CD4-positive, alpha-beta T cell treated with Interleukin-6 at 100 ng/mL for 8 hours (primary cell): ENCODE measurements at places on chromosomes 6 and 20.
A peak's percentile ranks its signal among the peaks of the same experiment; 100 is the strongest.

DNA sequence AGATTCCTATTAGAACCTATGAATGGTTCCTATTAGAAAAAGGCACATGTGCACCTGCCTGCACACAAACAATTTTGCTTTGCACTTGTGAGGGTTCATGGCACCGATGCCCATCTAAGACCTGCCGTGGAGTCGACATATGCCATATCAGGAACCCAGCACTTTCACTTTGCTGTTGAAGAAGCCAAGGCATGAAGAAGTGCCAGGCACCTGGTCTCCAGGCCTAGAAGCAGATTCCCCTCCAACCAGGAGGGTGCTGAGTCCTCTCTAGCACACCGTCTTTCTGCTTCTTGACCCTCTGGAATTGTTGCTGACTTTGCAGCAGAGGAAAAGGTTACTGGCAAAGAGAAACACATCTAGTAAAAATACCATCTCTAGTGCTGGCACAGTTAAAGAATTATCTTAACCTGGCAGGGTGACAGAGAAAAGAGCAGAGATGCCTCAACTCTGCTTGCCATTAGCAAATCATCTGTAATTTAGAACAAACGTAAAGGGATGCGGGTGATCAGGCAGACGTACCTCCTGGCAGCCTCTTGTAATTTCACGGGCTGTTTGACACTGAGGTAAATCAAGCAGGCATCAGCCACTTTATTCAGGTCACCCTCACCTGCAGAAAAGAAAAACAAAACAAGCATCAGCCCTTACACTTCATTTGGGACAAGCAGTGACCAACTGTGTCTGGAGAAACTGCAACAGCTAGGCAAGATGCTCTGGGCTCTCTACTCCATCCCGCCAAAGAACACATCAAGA is 37.2 kb downstream of the TTI1 start:
- no peak for DNase-seq

- no peak for DNase-seq
Measured at GRCh38 chr6:135286962-135287538, 105.9 kb downstream of the MYB start.

DNA sequence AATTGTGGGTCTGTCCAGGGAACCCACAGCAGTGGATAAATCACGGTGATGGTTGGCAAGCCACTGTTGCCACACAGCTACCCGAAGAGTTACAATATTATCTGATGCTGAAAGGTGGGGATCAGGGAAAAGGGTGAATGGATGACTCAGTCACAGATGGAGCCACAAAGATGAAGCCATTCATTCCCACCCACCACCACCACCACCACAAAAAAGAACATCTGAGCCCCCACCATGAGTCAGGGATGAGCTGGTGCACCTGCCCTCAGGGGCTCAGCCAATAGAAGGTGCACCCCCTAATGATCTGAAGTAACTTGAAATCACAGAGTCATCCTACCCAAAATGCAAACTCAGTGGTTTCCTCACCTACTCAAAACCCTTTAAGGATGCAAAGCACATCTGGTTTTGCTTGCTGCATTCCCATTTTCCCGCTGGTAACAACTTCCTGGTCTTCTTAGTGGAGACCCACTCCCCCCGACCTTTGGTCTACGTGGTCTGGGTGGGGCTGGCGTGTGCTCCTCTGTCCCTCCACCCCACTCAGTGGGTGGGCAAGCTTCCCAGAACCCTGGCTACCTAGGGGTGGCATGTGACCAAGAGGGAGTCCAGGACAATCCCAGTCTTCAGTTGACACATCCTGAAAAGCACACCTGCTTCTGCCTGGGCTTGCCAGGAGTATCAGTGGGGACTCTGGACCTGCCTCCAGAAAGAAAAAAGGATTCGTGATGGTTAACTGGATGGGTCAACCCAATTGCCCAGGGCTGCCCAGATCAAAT is 125.5 kb downstream of the ANKRD60 start:
- no peak for DNase-seq

GRCh38 chr20:44074252-44075151 is 112.5 kb downstream of the JPH2 start:
- no peak for DNase-seq

DNA sequence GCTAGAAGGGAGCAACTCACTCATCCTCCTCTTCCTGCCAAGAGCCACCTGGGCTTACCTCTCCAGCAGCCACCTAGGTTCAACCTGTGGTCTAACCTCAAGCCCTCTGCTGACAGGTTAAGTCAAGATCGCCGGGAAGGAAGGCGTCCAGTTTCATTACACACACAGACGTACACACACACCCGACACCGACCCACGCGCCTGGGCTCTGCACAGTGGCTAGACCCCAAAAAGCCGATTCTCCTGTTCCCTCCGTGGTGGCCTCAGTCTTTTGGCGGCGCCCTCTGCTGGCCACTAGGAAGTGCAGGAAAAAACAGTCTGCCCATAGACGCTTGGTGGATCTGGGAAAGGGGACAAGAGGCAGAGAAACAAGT is 52.8 kb downstream of the MRPL14 start:
- peak; percentile 53 for DNase-seq

DNA sequence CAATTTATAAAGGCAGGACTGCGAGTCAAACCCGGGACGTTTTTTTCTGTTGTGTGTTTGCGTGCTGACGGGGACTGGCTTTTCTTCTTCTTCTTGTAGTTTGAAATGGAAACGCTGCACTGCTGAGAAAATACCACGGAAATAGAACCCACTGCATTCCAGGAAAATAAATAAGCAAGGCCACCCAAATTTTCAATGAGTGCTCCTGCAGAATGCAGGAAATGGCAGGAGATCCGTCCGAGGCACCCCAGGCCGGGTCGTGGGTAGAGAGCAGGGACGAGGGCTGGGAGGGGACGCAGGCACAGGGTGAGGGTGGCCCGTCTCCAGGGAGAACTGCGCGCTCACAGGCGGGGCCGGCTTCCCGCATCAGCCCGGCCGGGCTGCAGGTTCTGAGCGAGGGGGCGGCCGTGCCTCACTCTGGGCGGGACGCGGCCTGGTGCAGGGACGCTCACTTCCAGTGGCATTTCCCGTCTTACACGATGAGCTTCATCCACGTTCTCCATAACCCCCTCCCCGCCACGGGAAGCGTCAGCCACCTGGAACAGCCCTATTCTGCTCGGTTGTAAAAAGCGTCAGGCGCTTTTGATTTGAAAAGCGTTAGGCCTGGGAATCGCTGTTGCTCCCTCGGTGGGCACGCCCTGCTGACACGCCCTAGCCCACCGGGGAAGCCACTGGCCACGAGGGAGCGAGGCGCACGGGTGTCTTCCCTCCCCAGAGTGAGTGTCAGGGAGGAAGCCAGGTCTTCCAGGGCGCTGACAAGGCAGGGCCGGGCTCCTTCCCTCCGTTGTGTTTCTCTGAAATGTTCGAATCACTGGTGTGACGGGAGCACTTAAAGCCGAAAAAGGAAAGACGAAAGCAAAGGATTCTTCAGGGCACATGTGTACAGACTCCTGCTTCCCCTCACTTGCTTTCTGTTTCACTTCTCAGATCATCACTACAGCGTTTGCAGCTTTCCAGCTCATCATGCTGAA is 17.9 kb upstream of the EXOC2 start:
- DNase-seq, result peak; percentile 57

DNA sequence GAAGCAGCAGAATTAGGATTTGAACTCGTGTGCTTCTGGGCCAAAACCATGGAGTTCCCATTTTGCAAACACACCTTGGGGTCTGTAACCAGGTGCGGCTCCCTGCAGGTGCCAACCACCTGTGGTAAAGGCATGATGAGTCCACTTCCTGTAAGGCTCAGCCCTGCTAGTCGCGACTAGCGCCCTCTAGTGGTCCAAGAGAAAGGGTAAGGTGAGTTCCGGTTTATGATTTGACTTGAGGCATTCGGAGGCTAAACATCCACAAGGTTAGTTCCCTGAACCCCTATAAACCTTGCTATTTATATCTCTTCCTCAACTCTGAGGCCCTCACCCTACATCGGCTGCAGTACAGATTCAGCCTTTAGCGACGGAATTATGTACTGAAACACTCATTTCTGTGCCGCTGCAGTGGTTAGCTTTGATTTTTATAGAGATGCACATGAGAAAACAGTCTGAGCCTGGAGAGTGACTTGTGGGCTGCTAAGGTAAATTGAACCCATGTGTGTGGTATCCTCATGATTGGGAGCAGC is 173.4 kb downstream of the PLCB1 start:
- peak; percentile 75 for DNase-seq

GRCh38 chr6:13913226-13914001 is 11.3 kb upstream of the RNF182 start:
- no peak for DNase-seq

DNA sequence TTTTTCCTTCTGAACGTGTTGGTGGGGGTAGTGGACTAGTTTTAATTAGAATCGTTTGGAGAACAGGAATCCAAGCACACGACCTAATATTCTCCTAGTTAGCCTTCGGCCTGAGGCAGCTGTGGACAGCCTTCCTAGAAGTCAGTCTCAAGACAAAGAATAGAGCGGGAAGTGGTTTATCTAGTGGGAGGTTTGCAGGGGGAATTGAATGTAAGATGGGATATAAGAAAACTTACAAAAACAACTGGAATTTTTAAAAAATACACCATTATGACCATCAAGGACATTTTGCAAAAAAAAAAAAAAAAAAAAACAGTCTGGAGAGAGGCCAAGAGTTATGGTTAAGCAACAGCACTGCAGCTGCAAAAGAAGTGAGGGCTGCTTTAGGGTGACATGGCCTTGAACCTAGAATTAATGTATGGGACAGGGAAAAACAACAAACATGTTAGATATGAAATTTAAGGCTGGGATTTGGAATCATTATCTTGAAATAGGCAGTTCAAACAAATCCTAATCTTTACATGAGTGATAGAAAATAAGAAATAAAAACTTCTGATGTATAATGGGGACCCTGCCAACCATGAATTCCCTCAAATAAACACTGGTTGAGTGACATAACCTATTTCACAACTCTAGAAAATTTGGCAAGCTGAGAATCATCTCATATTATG is 40.2 kb downstream of the PLAGL1 start:
- no peak for DNase-seq

DNA sequence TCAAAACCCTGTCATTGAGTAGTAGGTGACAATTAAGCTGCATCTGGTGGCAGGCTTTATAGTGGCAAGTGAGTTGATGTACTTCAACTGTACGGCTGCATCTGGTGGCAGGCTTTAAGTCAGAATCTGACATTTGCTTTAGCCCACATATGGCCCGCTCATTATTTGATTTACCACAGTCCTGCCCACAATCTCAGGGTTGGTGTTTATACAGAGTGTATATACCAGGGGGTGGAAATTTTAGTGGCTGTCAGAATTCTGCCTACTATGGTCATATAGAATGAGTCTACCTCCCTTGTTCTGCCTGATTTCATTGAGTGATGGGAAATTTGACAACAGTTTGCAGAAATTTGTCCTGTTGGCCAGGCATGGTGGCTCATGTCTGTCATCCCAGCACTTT is 112.3 kb downstream of the SMAP1 start:
- no peak for DNase-seq

DNA sequence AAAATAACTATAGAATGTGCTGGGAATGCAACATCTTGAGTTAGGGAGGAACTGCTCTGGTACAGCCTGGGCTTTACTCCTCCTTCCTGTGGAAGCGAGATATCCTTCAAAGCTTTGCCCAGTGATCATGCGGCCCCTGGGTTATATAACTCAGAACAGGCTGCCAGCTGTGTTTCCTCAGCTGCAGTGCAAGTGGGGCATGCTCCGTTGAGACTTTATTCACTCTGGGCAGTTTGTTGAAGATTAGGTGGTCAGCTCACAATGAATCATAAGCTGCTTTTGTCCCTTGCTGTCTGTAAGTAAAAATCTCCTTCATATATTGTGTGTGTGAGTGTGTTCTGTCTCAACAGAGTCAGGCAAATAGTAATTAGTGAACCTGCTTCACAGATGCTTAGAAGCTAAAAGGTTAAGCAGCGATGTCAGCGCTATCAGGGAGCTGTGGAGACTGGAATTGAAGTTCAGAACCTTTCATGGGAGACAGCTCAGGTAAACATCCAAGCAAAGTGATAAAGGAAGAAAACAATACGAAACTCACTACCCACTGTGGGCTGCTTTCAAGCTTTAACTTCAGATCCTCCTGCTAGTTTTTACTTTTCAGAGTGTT is 688.4 kb downstream of the HTR1B start:
- DNase-seq, result no peak

DNA sequence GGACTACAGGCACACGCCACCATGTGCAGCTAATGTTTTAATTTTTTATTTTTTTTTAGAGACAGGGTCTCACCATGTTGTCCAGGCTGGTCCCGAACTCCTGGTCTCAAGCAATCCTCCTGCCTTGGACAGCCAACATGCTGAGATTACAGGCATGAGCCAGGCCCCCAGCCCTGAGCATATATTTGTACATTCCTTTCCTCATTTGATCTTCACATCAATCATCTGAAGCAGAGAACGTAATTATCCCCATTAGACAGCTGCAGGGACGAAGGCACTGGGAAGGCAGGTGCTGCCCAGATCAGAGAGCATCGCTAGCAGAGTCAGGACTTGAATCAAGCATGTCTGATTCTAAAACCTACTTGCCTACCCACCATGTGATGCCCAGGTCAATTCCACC is 41.0 kb upstream of the SIRPA start:
- DNase-seq, result no peak

- no peak for DNase-seq
Measured at GRCh38 chr6:24228123-24228522, 102.1 kb downstream of the NRSN1 start.

GRCh38 chr6:1215884-1216487 is 95.9 kb upstream of the FOXQ1 start:
- no peak for DNase-seq

DNA sequence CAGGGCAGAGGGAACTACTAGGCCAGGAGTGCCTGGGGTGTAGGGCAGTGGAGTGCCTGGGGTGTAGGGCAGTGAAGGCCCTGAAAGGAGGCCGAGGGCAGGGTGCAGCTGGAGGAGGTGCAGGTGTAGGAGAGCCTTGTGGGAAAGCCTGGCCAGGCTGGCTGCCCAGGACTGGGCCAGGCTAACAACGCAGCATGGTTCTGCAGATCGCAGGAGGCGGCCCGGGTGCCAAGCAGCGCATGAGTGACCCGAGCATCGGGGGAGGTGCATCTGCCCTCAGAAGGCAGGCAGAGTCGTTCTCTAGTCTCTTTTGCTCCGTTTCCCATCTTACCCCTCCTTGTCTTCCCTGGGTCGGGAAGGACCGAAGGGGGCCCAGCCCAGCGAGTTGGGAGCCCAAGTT is 151.5 kb upstream of the PHACTR3 start:
- no peak for DNase-seq

GRCh38 chr6:113843500-113844073 is 13.6 kb upstream of the MARCKS start:
- no peak for DNase-seq

DNA sequence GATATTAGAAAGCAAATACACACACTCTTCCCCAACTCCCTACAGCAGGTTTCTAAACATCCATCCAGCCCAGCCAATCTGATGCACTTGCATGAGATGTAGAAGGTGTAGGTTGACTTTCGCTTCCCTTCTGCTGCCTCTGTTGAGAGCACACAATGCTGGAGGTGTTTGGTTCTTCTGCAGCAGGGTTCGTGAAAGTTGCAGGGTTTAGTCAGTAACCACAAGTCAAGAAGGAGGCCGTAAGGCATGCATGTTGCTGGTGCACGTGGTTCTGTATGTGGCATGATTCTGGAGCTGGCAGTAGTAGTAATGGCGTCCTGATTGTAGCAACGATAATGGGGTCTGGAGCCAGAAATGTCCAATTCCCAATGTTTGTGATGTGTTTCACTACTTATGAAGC is 53.0 kb downstream of the DEK start:
- no peak for DNase-seq
